ENCODE measurements at places on chromosomes 13 and 19.

GRCh38 chr19:55654323-55654867, 440 bp upstream of the U2AF2 start:
- DNase-seq, result peak; percentile 99

- no peak for DNase-seq
Measured at GRCh38 chr13:79341202-79341601, 64.9 kb downstream of the RBM26 start.

GRCh38 chr19:5022066-5022860, 53.4 kb downstream of the KDM4B start:
- DNase-seq, result no peak

- no peak for DNase-seq
Measured at GRCh38 chr19:1183543-1184172, 9.6 kb upstream of the SBNO2 start.

GRCh38 chr19:54158812-54159351, 639 bp downstream of the LENG1 start:
- no peak for DNase-seq

- DNase-seq, result no peak
Measured at GRCh38 chr13:49635599-49636433, 7.5 kb downstream of the ARL11 start.

GRCh38 chr13:95485518-95486144, 66.9 kb upstream of the CLDN10 start:
- DNase-seq, result no peak

DNA sequence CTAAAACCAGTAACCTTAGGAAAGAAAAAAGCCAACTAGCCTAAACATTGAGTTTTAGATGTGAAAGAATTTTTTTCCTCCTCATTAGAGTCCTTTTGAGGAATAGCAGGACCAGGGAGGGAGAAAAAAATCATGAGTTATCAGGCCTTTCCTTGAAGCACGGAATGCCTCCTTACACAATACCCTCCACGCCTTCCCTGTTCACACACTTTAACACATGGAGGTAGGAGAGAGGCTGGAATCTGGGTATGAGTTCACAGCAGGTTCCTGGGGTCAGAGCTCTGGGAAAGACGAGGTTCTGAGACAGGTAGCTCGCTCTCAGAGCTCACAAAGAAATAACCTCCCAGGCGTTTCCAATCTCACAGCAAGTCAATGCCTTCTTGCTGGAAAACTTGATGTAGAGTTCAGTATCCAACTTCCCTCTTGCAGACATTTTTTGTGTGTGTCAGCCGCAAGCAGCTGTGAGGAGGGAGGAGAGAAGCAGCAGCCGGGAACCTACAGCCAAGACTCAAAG, 716 bp downstream of the ZNF573 start:
- peak; percentile 1 for DNase-seq

DNA sequence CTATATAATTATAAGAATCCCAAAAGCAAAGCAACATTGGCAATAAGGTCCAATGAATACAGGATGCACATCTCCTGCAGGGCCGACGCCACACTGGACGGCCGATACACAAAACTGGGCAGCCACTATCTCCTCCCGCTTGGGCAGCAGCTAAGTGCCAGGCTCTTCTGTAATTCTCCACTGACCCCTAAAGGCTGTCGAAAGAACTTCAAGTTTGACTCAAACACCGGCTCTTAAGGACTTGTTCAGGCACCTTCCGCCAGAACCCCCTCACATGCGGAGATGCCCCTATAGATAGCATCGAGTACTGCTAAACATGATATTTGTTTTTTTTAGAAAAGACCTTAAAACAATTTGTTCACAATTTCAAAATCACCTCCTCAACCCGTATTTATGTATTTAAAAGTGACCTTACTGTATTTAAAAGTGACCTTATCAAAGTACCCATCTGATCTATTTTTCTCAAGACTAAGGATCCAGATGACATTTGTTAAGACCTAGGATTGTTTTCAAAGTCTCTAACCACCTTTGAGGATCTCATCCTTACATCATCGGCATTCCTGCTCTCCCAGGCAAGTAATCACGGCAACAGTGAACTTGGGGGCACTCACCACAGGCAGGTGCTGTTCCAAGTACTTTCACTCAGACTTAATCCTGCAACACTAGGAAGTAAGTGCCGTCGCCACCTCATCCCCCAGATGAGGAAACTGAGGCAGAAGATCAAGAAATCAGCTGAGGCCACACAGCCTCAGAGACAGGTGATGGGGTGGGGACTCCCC, 77.8 kb downstream of the TUBGCP3 start:
- peak; percentile 86 for DNase-seq

- no peak for DNase-seq
Measured at GRCh38 chr19:21317821-21318220, 11.4 kb downstream of the ZNF708 start.

DNA sequence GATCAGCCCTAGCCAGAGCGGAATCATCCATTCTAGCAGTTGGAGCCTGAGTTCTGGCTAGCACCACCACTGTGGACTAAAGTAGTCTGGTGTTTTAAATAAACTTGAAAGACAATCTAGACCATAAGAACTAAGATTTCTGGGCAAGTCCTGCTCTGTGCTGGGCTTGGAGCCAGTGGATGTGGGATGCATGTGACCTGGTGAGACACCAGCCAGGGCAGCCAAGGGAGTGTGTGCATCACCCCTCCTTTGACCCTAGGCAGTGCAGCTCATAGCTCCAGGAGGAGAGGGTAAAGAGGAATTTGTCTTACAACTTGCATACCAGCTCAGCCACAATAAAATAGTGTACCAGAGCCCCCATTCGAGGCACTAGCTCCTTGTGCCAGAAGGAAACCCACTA, 21.0 kb downstream of the ITGBL1 start:
- no peak for DNase-seq

DNA sequence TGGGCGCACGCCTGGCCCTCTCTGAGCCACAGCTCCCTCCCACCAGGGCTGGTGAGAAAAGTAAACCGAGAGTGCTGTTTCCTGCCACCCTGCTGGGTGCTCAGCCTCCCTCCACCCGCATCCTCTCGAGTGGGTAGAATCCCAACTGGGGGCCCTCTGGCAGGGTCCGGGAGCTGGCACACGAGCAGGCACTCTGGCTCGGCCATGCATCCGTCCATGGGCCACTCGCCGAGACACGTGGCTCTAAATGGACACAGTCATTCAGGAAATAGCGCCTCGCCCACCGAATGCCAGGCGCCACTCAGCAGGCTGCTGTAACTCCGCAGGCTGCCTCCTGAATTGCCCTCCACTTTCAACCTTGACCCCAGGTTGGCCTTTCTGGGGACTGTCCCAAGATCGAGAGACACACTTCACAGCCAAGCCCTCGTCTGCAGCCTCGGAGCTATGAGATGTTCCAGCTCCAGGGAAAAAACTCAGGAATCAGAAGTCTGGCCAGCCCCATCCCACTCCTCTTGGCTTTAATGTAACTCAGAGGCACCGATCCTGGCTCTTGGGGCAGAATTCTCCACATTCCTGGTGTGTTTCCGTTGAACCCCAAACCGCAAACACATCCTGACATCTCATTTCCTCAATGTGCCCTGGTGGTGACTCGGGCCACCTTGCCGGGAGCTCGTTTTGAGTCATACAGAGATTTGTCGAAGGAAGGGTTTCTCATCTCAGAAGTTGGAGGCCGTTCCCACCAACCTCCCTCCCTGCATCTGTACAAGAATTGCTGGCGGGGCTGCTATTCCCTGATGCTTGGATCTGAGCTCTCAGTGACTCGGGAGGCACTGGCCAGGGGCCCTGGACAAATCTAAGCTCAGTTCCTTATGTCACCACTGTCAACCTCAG, 14.1 kb downstream of the KLF2 start:
- no peak for DNase-seq

Data from NCI-H526 (cell line).